Stimulated activated CD8-positive, alpha-beta memory T cell treated with anti-CD3 and anti-CD28 coated beads, Interleukin-4, amount 100 ng/mL, for 1 hour (primary cell): ENCODE measurements at places on chromosomes 7 and 10.
A peak's percentile ranks its signal among the peaks of the same experiment; 100 is the strongest.

- DNase-seq = no peak
These were observed 59.0 kb downstream of the YKT6 start for GRCh38 chr7:44259547-44260457.

DNA sequence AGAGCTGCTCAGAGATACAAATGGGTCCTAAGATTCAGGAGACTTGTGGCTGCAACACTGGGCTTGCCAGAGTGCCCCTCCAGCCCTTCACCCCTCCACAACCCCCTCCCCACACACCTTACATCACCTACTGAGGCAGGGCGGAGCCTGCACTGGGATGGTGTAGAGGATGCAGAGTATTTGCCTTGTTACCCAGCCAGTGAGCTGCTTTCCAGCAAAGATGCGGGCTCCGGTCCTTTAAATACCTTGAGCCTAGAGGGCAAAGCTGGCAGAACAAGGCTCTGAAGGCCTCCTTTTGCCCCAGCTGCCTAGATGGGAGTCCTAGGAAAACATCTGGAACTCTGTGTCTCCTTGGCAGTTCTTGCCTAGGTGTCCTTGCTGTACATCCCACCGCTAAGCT is 34.6 kb downstream of the KAZALD1 start:
- no peak for DNase-seq

GRCh38 chr10:21100190-21100589 is 203.1 kb upstream of the NEBL start:
- DNase-seq = no peak

DNA sequence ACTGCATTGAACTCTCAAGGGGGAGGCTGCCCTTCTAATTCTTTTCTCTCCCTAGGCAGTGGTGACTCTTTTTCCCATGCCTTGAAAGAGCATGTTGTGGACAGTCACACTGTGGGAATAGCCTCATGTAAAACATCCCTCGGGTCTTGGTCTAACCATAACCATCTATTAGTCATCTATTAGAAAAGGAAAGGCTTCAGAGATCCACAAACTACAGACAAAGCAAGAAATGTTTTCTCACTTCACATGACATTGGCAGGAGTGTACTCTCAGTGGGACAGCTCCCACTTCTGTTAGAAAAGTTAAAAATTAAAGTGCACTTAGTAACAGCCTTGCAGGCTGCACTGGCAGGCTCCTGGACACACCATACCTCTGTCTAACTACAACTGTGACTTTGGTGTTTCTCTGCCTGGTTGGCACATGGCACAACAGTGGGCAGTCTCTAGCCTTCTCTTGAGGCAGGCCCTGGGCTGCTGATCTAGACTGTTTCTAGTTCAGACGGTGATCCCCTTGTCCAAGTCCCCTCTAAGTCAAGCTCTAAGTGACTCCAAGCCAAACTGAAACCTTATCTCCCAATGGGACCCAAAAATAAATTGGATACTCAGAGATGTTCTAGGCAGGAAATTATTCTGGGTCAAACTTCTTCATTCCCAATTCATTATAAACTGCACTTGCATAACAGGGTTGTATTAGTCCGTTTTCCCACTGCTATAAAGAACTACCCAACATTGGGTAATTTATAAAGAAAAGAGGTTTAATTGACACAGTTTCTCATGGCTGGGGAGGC is 57.9 kb upstream of the ITGB1 start:
- no peak for DNase-seq

GRCh38 chr7:2980401-2981102 is 63.1 kb downstream of the CARD11 start:
- no peak for DNase-seq

DNA sequence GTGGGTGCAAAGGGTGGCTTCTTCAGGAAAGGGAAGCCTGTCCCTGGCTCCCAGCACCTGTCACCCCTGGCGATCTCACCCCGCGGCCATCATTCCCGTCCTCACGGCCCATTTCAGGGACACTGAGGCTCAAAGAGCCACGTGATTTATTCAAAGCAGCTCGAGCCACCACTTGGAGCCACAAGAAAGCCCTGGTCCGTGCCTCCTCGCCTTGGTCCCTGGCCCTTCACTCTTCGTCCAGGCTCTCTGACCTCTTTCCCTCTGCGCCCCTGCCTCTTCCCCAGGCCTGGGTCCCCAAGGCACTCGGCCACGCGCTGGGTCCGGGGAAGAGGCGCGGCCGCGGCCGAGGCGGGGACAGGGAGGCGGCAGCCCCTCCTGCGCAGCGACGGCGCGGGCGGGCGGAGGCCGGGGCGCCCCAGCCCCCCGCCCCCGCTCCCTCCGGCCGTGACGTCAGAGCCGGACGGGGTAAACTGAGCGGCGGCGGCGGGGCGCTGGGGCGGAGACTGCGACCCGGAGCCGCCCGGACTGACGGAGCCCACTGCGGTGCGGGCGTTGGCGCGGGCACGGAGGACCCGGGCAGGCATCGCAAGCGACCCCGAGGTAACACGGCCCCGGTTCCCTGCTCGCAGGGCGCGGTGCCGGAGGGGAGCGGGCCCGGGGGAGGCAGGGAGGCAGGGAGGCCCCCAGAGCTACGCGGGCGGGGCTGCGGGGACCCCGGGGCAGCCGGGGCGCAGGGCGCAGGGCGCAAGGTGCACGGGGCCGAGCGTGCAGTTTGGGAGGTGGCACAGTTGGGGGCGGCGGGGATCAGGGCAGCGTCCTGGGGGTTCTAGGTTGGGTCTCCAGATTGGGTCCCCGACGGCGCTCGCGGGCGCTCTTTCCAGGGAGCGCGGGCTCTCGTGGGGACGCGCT is at the start of gene SLC18A2:
Gene SLC18A2 (plus strand): TSS at position 494 of the 909 bp plus-strand sequence. CDS start 580 bp downstream, outside the sequence.
- no peak for DNase-seq

DNA sequence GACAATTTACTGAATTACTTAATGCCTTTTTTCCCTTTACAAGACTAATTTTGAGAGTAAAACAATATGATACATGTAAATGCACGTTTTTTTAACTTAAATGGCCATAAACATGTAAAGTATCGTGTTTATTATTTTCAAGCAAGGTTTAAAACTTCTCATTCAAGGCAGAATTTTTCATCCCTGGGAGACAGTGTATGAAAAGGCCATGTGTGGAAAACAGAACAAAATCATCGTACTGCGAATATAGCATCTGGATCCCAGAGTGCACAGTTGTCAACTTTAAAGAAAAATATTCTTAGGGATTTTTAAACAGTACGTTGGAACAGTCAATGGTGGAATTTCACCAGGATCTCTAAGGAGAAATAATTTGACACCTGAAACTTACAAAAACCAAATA is 1.1 kb upstream of the RAB11FIP2 start:
- DNase-seq = no peak

DNA sequence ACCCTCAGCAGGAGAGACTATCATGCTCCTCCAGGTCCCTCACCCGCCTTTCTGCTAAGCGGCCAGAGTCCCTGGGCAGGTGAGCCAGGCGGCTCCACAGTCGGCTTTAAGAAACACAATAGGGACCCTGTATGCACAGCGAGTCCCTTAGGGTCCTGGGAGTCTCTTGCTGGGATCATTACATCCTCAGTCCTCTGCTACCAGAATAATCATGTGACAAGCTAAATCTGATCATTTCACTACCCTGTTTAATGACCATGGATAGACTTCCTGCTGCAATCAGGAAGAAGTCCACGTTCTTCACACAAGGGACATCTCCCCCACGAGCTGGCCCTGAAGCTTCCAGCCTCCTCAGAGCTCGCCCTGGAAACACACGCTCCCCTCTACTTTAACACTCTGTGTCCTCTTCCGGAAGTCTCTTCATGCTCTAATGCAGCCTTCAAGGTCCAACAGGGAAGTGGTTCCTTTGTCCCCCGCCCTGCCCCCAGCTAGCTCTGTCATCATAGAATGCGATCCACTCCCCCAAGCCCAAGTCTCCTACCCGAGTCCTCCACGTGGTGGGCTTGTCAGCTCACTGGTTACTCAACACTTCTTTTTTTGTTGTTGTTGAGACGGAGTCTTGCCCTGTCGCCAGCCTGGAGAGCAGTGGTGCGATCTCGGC is 101.5 kb downstream of the RNF216 start:
- no peak for DNase-seq

GRCh38 chr7:1931256-1931950 is 261.3 kb downstream of the ELFN1 start:
- no peak for DNase-seq

GRCh38 chr10:21396889-21397288 is 128.6 kb downstream of the SKIDA1 start:
- no peak for DNase-seq

- DNase-seq = no peak
These were observed 12.8 kb upstream of the IRF5 start for GRCh38 chr7:128924707-128925588.

DNA sequence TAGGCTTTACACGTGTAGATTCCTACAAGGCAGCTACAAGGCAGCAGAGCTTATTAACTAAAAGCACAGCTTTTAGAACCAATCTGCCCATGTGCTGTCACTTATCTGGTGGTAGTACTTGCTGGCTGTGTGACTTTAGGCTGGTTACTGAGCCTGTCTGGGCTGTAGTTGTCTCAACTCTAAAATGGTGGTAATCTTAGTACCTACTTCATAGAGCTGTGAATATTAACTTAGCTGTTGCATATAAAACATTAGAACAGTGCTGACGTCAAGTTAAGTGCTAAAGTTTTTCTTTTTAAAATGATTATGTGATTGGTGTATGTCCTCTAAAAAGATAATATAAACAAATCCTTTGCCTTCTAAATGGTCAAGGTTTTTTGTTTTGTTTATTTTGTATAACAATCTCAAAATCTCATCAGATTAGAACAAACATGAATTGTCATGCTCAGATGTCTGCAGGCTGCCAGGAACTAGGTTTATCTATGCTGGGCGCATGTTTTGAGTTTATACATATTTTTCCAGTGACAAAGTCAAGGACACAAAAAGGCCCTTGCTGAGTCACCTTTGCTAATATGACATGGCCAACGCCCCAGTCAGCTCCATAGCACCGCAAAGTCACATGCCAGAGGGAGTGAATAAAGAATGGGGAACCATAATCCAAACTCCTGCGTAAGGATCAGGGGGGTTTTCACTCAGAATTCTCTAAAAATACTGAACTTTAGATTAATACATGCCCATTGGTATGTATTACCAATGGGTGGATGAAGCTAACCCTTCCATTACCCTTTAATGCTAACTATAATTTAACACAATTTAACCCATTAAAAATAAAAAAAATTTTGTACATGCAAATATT is 39.8 kb upstream of the ARL4A start:
- DNase-seq = no peak

GRCh38 chr7:50266635-50267386 is 37.7 kb upstream of the IKZF1 start:
- DNase-seq = peak; percentile 44

DNA sequence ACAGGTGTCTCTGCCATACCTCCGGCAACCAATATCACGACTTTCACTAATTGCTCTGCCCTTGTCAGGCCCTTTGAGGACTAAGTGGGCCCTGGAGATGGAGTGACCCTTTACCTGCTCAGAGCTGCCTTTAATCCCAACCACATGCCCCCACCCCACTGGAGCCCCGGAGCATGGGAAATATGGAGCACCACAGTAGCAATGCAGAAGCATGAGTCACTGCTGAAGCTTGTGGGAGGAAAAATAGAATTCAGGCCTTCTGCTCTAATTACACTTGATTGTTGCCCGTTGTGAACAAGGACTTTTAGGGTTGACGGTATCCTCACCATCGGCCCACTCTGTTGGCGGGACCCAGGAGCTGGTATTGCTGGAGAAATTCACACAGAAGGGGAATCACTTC is 52.5 kb upstream of the FRMD4A start:
- no peak for DNase-seq

DNA sequence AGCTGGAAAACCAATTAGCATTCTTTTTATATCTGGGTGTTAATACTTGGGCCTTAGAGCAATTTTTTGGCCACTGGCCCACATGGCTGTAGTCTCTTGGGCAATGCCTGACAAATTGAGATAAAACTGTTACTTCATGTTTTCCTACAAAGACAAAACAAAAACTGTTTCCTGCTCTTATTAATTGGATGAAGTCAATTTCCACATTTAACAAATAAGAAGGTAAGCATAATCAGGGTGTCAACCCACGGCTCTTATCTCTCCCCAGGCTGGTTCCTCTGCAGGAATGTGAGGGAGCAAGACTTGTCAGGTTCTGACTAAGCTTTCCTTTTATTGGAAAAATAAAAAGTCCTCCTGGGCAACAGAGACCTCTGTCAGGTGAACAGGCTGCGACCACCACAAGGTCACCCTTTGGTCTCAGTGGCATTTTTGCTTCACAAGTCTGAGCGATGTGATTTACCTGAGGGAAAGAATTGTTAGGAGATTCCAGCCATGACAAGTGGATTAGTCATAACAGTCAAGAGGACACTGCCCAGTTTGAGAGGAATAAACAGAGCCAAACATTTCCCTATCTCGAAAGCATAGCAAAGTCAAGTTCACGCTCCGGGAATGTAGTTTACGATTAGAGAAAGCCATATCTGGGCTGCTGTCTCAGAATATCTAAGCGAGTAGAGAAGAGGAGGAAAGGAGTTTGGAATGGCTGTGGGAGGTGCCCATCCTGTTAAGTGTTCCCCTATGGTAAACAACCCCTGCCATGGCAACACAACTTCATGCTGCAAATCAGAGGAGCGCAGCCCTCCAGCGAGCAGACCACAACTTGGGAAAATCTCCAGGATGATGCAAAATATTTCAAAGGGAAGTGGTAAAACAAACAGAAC is 144.4 kb downstream of the TES start:
- DNase-seq = no peak

DNA sequence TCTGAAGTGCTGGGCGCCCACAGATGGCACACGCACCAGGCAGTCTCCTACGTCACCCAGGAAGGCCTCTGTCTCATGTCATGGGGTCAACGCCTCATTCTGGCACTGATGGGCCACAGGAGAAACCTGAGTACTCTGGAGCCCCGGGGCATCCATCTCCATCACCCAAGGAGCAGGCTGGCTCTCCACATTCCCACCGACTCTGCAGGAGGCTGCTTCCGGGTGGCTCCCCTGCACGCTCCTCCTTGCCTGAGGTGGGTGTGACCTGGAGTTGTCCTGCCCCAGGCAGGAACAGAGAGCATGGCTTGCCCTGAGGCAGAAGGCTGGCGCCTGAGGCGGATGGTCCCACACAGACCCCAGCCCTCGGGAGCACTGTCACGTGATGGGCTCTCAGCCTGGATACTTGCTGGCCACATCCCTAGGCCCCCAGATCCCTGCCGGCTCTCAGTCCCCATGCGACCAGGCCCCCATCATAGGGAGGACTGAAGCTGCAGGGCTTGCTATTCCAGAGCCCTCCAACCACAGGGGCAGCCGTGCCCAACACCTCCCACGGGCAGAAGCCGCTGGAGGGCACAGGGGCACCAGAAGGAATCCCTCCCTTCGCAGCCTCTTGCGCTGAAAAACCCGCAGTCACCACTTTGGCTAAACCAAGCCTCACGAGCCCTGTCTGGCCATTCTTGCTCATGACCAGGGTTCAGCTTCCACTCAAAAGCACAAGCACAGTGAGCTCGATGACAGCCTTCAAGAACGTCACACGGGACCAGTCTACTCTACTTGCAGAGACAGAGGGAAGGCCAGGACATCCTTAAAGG is 80.7 kb downstream of the MAD1L1 start:
- no peak for DNase-seq

DNA sequence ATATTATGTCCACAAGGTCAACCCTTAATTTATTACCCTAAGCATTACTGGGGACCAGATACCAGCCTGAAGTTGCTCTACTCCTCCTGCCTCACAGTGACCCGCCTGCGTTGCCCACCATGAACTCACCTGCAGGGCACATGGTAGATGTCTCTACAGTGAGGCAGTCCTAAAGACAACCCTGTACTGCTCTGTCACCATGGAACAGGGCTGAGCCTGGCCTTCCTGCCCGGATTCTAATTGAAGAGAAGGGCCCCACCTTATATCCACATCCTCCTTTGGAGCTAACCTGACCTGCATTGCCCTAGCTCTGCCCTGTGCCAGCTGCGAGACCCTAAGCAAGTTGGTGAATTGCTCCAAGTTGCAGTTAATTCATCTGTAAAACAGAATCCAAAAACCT is 4.1 kb downstream of the SH3PXD2A start:
- no peak for DNase-seq
